CD4-positive, alpha-beta T cell treated with Interleukin-21 for 1 hour (primary cell): ENCODE measurements at places on chromosomes 4 and X.

- no peak for DNase-seq
Observed at GRCh38 chr4:94127707-94128328, 79.8 kb upstream of the SMARCAD1 start.

- DNase-seq: no peak
Observed at GRCh38 chrX:138229718-138230117, 481.8 kb downstream of the FGF13 start.

DNA sequence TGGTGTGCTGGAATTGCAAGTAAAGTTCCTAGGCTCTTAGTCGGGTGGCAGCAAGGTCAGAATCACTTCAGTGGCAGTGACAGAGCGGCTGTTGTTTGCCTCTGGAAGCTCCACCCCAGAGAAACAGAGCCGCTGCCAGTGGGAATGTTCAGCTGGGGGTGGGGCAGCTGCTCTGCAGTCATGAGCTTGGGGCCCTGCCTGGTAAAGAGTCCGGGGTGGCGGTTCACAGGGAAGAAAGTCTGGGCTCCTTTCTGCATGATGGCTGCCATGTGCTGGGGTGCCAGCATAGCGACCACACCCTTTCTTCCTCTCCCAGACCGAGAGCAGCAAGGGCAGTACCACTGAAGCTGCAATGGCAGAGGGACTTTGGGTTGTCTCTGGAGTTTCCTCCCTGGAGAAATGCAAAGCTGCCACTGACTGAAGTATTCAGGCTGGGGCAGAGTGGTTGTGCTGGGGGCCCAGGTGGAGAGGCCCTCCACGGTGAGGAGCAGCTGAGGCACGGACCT lies 108.8 kb upstream of the CENPE start:
- no peak for DNase-seq

- DNase-seq: no peak
Observed at GRCh38 chr4:133592106-133592505, 443.0 kb downstream of the PCDH10 start.

GRCh38 chrX:100994352-100995281 lies 25.1 kb downstream of the ARL13A start:
- no peak for DNase-seq

GRCh38 chrX:42954880-42955279 lies 176.9 kb upstream of the PPP1R2C start:
- DNase-seq: no peak

DNA sequence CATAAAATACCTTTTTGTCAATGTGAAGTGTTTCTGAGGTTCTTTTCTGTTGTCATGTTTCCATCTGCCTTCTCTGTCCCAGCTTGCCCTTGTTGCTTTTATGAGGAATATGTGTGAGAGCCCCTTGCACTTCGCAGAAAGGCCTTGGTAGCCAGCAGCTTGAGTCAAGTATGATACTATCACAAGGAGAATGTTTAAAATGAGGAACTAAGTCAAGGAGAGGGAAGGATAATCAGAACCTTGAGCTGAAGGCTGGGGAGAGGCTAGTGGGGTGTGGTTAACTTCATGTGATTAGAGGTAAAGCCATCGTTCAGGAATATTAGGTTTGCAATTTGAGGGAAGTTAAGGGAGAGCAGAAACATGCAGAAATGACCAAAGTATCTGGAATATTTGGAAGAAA lies 12.7 kb downstream of the PGK1 start:
- no peak for DNase-seq

GRCh38 chr4:145625677-145626622 lies 6.8 kb downstream of the MMAA start:
- DNase-seq: peak; percentile 13

DNA sequence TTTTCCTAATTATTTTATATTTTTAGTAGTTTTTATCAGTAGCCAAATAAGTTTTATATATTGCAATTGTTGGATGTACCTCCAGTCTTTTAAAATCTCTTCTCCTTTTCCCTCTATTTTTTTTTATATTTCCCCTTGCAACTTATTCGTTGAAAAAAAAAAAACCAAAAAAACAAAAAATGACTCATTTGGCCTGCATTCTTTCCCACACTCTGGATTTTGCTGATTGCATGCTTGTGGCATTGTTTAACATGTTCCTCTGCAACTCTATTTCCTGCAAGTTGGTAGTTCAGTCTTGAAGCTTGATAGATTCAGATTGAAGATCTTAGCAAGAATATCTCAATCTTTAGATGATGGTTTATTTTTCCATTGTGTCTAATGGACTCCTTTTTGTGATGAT lies 260.6 kb upstream of the BOD1L1 start:
- DNase-seq: no peak

- DNase-seq: no peak
Observed at GRCh38 chrX:120310861-120311726, at the start of gene TMEM255A. TMEM255A (minus strand) TSS chrX:120311461; CDS start chrX:120311309, 152 bp downstream.

GRCh38 chrX:75156531-75156945 lies 455 bp upstream of the ABCB7 start:
- peak; percentile 19 for DNase-seq

DNA sequence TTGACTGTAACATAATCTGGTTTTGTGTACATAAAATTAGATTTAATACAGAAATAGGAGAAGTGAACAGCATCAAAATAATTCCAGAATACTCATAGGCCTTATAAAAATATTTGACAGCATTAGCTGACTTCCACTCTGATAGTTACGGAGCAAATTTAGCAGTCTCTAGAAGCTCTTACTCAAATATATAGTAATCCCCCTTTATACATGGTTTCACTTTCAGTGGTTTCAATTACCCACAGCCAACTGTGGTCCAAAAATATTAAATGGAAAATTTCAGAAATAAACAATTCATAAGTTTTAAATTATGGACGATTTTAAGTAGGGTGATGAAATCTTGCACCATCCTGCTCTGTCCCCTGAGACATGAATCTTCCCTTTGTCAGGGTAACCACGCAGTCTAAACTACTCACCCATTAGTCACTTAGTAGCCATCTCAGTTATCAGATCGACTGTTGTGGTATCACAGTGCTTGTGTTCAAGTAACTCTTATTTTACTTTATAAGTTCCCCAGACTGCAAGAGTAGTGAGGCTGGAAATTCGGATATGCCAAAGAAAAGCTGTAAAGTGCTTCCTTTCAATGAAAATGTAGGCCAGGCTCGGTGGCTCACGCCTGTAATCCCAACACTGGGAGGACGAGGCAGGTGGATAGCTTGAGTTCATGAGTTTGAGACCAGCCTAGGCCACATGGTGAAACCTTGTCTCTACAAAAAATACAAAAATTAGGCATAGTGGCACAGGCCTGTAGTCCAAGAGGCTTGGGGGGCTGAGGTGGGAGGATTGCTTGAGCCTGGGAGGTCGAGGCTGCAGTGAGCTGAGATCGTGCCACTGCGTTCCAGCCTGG lies 17.2 kb upstream of the RTL9 start:
- DNase-seq: no peak

DNA sequence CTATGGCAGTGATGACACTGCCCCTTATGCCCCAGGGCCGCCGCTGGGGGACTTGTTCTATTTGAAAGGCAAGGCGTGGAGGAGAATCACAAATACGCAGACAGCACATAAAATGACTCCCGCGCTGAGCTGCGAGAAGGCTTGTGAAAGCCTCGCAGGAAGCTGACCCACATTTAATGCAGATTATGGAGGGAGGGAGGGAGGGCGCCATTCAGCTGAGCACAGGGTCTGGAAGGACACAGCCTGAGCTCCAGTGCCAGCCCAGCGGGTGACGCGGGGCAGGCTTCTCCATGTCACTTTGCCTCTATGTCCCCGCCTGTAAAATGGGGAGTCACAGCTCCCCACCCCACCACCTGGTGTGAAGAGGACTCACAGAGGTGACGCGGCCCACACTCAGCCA lies 14.3 kb downstream of the ABLIM2 start:
- DNase-seq: no peak

DNA sequence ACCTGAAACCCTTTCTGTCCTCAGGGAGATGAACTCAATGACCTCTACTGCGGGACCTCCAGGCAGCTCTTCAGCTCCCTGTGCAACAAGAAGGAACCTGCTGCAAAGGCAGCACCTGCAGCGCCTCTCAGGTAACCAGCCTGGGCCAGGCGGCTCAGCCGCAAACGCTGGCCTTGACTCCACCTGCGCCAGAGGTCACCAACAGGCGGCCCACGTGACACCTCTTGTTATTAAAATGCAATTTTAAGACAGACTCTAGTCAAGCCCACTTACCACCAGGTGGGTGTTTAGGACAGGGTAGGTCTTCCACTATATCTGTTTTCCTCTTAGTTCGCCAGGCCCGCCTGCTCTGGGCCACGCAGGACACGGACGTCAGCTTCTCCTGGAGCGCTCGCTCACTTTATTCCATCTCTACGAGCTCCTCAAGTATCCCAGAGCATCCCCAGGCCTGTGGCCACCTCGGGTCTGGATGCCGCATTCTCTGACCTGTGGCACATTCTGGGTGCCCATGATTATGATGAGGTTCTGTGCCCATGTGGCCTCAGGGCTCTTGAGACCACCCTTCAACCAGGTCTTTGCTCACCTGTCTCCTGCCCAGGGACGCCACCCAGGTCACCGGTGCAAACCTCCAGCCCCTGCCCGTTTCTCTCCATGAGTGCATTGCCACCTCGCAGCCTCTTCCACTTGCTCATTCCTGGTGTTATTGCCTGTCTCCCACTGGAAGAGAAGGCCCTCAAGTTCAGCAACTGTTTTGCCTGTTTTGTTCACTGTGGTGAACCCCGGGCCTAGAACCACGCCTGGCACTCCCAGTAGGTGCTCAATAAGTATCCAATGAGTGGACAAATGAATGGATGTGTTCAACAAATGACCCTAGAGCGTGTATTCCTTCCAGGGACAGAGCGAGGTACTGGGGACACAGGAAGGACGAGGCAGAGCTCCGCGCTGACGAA lies 32.8 kb upstream of the JAKMIP1 start:
- DNase-seq: no peak

- no peak for DNase-seq
Observed at GRCh38 chr4:180695851-180696250, 1547.4 kb upstream of the TENM3 start.

GRCh38 chr4:181834071-181834470 lies 409.1 kb upstream of the TENM3 start:
- no peak for DNase-seq

- peak; percentile 30 for DNase-seq
Observed at GRCh38 chr4:76305971-76306881, at the start of gene STBD1. STBD1 (plus strand) TSS chr4:76306733; CDS start chr4:76306770, 37 bp downstream.

GRCh38 chr4:169649545-169650226 lies 29.3 kb downstream of the CLCN3 start:
- no peak for DNase-seq

DNA sequence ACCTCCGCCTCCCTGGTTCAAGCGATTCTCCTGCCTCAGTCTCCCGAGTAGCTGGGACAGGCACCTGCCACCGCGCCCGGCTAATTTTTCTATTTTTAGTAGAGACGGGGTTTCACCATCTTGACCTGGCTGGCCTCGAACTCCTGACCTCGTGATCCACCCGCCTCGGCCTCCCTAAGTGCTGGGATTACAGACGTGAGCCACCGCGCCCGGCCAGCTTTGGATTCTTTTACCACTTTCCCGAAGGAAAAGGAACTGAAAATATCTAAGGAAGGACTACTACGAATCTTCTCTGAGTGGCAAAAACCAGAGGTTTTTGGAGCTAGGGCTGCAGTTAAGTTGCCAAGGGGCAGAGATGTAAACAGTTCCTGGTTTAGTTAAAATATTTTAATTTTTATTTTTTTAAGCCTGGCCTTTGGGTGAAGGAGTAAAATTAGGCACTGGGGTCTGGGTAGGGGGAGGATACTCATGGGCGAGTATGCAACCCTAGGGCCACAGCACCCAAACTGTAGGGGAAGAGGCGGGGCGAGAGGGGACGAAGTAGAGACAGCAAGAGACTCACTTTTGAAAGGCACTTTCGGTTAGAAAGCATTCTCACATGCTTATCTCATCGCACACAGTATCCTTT lies 525 bp upstream of the CISD2 start:
- no peak for DNase-seq

DNA sequence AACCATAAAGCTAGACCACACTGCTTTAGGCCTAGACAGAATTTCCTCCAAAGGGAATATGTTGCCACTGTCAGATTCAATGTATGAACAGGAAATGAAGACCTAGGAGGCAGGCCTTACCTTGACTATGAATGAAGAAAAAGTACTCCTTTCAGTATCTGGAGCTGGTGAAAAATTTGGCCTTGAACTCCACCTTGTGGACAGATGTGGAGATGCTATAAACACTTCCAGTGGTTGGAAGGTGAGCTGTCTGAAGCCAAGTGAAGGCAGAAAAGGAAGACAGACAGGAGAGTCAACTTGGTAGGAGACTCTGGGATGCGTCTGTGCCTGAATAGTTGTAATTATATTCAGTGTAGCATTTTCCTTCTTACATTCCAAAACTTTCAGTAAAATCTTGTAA lies 17.2 kb downstream of the SPIN3 start:
- DNase-seq: peak; percentile 65

DNA sequence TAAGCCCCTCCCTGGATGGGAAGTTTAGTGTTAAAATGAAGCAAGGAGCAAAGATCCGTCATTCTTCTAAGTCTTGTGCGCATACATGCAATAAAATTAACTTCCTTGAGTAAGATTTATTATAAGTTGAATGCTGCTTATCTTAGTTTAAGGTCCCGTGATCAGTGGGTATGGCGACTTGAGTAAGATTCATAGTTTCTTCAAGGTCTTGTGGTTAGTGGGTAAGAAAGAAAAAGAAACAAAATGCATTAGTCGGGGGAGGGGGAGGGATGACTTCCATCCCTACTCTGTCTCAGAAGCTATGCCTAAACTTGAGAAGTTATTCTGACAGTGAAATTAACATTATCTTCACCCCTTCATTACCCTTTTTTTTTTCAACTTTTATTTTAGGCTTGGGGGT lies 127.3 kb upstream of the MAGEB16 start:
- DNase-seq: no peak

GRCh38 chr4:169342906-169343564 lies 72.3 kb upstream of the SH3RF1 start:
- no peak for DNase-seq

DNA sequence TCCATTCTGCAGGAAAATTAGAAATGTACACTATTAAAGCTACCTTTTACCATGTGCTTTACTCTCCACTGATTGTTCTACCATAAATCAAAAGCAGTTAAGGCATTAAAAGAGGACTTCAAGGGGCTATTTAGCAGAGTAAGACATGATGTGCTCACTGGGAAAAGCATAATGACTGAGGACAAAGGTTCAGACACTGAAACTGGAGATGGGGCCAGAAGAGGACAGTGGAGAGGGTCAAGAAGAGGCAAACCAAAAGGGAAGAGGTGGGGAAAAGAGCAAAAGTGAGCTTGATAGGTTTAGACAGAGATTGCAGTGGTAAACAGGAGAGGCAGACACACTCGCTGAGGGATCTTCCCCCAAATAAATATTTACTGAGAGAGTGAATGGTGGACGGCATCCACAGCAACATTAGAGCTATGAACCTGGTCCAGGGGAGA lies 23.8 kb downstream of the SH3RF1 start:
- DNase-seq: no peak
